ENCODE measurements at places on chromosomes 2 and 18.
A peak's percentile ranks its signal among the peaks of the same experiment; 100 is the strongest.

GRCh38 chr2:157327621-157328500 lies 2.2 kb upstream of the ERMN start:
- peak; percentile 83 for DNase-seq

DNA sequence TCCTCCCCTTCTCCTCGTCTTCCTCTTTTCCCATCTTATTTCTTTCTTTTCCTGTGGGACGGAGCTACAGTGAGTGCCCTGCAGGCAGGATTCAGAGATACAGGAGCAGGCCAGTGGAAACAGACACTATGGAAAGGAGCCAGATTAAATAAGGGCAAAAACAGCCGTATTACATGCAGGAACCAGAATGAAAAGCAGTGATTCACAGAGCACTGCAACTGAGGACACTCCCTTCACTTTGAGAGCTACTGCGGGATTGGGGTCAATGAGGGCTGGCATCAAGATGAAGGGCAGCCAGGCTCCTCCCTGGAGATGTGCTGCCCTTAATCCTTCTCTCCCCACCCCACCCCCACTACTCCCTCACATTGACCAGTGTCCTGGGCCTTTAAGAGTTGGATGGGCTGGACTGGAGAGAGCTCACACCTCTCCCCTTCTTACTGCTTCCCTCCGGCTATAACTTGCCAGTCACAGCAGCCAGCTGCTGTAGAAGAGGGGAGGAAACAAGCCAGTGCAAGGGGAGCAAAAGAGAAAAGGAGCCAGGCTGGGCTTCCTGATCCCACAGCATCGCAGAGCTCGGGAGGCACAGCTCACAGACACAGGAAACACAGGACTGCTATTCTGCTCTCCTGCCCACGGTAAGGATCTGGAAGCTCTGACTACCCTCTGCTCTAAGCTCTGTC lies at the start of gene PLCD4:
TSS of gene PLCD4 (plus strand) at position 464 of the 680 bp plus-strand sequence. CDS start 7,841 bp downstream, outside the sequence.
- peak; percentile 69 for DNase-seq

GRCh38 chr2:55093381-55093780 lies 43.1 kb upstream of the RTN4 start:
- peak; percentile 82 for DNase-seq

DNA sequence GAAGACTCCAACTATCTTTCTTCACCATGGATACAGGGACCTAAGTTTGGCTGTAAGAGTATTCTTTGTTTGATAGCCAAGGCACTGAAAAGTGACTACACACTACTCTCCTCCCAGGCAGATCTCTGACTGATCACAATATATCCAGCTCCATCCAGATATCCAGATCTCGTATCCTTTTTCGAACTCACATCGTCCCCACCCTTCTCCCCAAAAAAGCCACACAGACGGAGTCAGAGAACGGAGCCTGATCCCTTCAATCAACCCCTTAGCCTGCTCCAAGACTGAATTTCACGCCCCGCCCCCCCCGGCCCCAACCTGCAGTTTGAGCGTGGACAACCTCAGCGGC lies 533 bp downstream of the DHX57 start:
- DNase-seq, result no peak

- DNase-seq, result no peak
These were observed 164.5 kb downstream of the RBM43 start for GRCh38 chr2:151097128-151097527.

- DNase-seq, result no peak
These were observed 63.4 kb downstream of the ZNF516 start for GRCh38 chr18:76431437-76432273.

DNA sequence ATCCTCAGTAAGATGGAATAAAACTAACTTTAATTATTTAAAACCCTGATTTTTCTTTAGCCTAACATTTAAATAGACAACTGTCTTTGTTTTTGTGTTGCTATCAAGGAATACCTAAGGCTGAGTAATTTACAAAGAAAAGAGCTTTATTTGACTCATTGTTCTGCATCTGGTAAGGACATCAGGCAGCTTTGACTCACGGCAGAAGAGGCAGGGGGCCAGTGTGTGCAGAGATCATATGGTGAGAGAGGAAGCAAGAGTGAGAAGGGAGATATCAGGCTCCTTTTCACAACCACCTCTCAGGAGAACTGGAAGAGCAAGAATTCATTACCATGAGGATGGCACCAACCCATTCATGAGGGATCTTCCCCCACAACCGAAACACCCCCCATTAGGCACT lies 64.6 kb upstream of the TFPI start:
- peak; percentile 16 for DNase-seq

DNA sequence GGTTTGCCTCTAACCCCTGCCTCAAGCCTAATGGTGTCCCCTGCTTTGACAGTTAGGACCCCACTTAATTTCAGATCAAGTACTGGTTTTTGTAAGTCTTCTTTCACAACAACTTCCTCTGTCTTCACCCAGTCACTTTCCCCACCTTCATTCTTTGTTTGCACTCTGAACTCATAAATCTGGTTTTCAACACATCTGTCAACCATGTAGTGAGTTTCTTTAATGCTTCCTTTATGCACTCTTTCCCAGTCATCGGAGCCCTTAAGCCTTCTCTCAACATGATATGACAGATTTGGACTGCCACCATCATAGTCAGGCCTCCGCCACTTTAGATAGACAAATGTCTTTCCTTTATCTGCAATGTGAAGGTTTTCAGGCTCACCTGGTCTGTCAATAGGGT lies 109.1 kb downstream of the PLEKHA3 start:
- no peak for DNase-seq

GRCh38 chr2:152627351-152627957 lies 89.8 kb downstream of the PRPF40A start:
- DNase-seq, result peak; percentile 71

Data from fibroblast of pulmonary artery (primary cell).